ENCODE measurements at places on chromosomes 12 and 14. TPM values are rescaled to one million over a fixed set of nuclear protein-coding genes. Genes with fewer than 3 reads are reported as not detected.
A peak's percentile ranks its signal among the peaks of the same experiment; 100 is the strongest.

DNA sequence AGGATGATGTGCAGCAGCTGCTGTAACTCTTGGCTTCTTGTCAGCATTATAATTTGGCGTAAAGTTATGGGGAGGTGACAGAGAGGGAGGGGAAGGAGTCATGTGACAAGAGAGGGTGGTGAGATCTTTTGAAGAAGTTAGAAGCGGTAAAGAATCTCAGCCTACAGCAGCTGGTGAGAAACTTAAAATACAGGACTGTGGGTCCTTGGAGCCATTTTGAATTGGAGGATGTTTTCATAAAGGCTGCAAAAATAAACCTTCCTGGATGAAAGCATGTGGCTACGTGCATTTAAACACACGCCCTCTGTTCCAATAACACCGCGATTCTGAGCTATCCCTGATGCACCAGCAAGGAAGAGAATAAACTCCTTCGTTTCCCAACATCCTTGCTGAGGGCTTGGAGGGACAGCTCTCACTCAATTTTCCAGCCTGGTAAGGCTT, 133.7 kb downstream of the TMEM30B start:
- no peak for DNase-seq

- no peak for DNase-seq
Observed at GRCh38 chr12:114868995-114869834, 185.2 kb upstream of the TBX3 start.

DNA sequence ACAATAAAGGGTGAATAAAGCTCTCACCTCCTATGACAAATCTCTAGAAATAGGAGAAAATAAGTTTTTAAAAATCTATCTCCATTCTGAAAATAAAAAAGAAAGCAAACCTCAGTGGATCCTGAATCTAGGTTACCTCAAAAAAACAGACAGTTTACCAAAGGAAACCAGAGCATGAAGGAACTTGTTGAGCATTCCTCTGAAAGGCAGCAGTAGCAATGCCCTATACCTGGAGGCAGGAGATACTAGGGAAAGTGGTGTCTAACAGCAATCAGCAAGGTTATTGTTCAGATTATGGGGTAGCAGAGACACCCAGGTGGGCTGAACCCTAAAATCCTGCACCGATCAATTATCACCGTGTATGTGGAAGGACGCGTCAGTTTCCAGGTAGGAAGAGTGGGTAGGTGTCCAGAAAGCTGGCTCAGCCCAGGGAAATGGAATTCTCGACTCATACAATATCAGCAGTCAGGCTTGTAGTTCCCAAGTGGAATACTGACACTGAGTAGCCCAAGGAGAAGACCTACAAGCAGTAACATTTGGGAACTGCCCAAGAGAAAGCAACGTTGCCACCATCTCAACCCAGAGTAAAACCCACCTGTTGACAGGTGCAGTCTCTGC, 128.3 kb downstream of the ST8SIA1 start:
- no peak for DNase-seq

- DNase-seq: no peak
Observed at GRCh38 chr12:29962276-29963035, 178.7 kb upstream of the TMTC1 start.

- no peak for DNase-seq
Observed at GRCh38 chr14:35927727-35928126, 101.6 kb downstream of the BRMS1L start.

- DNase-seq: no peak
Observed at GRCh38 chr14:85564841-85565527, 35.0 kb downstream of the FLRT2 start.

- DNase-seq: no peak
Observed at GRCh38 chr12:42474391-42474790, 115.2 kb downstream of the PRICKLE1 start.

GRCh38 chr12:107081778-107082177, 11.6 kb downstream of the CRY1 start:
- DNase-seq: no peak

DNA sequence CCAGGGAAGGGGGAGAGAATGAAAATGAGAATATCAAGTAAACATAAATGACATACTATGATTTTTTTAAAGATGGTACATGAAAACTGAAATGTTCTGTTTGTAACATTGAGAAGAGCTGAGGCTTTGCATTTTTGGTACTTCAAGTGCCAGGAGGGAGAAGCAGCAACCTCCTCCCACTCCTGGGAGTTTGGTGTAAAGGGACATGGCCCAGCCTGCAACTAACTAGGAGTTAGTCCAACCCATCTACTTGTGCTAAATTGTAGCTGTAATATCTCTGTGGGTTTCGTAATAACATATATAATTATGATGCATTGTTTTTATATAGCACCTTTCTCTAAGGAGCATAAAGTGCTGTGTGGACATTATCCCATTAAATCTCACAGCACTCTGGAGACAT, 517.5 kb downstream of the NELL2 start:
- DNase-seq: no peak

DNA sequence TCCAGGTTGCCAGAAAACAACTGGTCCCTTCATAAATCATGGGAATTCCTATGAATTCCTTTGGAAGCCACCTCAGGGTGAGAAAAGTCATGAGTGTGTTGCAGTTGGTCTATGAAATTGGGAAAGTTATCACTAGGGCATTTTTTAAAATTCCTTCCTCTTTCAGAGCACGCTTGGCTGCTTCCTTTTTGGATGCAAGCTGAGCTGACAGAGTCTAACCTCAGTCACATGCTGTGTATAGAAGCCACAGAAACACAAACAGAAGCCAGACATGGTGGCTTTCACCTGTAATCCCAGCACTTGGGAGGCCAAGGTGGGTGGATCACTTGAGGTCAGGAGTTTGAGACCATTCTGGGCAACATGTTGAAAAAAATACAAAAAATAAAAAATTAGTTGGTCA, 21.7 kb upstream of the HELB start:
- DNase-seq: no peak

- DNase-seq: peak; percentile 69
Observed at GRCh38 chr12:116382686-116383530, 105.4 kb upstream of the MED13L start.

DNA sequence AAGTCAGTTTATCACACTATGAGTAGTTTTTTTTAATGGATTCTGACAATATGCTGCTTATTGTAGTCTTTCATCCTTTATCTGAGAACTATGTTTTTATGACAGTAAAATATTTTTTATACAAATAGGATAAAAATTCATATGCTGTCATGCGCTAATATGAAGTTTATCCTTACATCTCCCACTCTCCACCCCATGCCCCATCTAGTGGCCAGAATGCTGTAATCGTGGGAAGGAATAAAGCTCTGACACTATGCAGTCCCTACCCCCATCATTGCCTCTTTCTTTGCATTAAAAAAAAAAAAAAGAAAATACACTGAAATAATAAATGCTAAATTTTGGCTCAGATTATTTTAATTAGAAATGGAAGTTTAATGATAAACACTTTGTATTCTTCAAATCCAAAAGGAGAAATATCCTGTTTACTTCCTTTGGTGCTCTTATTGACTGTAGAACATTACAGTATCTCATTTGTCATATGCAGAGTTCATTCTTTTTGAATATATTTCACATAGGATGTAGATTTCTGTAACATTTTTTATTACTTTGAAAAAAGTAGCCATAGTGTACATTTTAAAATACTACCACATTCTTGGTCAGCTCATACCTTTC, 145.9 kb upstream of the SLCO1C1 start:
- peak; percentile 26 for DNase-seq

DNA sequence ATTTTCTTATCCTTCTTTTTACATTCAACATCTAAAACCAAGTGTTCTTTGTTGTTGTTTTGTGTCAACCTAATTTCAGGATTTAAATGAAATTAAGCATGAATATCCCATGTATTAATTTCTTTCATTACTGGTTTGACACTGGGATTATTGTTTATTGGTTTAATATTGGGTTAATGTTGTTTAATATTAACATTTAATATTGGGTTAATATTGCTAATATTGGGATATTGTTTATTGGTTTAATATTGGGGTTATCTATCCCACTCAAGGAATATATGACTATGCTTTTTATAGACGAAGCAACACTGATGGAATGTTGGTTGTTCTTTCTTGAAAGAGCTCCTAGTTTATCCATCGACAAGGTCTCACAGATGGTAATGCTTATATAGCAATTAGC, 45.9 kb downstream of the TMPRSS12 start:
- no peak for DNase-seq

GRCh38 chr12:85281636-85282312, 1.8 kb downstream of the ALX1 start:
- DNase-seq: no peak

DNA sequence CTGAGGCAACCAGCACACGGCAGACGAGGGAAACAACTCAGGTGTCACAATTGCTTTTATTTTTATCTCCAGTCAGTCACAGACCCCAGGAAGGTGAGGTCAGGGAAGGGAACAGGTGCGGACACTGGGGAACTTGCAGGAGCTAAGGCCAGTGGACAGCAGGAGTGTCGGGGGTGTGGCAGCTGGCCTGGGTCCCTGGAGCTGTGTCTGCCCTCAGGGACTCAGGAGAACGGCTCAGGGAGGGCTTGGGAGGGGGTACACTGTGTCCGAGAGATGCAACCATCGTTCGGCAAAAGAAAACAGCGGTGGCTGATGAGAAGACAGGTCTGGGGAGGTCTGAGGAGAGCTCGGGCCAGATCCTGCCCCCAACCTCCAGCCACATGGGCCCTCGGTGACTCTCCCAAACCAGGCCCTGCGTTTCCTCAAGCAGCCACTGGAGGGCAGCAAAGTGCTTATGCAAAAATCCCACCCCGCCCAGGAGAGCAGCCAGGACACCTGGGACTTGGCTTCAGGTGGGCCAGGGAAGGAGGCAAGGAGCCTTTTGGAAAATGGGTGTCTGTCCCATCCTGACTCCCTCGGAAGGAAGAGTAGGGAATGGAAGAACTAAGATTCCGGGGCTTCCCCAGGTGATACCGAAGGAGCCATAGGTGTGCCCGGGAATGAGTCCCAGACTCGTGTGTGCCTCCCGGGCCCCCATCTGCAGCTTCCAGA, 24.1 kb upstream of the BCDIN3D start:
- DNase-seq: peak; percentile 87

GRCh38 chr12:6208130-6208529, 7.9 kb downstream of the CD9 start:
- no peak for DNase-seq

- no peak for DNase-seq
Observed at GRCh38 chr12:66739940-66740651, 61.2 kb upstream of the GRIP1 start.

DNA sequence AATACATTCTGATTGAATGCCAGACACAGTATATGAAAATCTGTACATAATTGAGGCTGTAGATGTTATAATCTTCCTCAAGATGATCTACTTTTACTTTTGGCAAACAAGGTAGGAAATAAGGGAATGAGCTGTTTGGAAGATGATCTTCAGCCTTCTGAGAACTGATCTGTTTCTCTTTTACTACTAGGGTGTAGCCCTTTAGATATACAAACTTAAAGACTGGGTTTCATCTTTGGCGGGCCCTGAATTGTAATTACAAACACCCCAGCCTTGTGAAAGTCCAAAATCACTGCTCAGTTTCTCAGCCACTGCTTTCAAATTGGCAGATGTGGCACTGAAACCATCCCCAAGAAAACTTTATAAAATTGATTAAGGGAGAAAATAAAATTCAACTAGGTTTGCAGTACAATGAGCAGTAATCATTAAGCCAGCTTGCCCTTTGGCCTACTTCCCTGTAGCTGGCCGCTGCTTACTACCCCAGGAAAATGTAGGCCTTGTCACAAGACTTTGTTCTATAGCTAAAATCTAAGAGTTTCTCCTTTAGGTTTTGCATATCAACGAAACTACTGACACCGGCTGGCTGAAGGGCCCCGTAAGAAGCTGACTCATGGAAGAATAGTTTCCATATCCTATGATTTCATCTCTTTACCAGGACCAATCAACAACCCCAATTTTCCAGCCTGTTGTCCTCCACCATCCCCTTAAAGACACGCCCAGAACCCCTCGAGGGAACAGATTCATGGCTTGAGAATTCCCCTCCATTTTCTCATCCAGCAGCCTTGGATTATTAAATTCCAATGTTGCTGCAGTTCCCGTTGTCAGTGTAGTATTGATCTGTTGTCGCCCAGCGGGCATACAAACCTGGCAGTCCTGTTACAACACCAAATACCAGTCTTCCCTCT, 210.8 kb downstream of the PCNX1 start:
- no peak for DNase-seq

- no peak for DNase-seq
Observed at GRCh38 chr12:4579305-4580102, 17.5 kb downstream of the DYRK4 start.

DNA sequence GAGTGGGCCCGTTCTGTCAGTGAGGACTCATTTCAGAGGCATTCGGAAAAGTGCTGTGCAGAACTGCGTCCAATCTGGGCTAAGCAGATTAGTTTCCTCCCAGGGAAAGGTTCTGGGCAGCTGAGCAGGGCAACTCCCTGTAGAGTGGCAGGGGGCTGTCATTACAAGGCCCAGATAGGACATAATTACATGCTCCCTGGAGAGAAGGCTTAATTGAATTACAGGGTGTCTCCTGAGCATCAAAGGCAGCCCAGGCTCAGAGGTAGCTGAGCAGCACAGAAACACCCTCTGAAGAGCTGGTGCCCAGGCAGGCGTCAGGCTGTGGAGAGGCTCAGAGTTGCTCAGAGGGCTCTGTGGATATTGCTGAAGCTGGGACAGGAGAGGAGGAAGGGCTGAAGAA, 36.0 kb downstream of the SLC8A3 start:
- no peak for DNase-seq

DNA sequence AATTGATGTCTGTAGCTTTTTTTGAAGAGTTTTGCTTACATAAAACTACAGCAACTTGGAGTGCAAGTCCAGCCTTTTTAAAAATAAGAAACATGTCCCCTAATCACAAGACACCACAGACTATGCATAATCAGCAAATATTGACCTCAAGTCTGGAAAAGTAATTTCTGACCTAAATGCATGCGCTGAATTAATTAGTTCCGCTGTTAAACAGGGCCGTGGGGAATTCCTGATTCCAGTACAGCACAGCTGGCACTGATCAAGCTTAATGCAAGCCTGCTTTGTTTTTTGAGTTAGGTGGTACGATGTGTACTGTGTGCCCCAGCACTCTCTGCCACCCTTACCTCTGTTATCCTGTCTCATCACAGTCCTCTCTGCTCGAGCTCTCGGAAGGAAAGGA, 9.2 kb downstream of the MLH3 start:
- DNase-seq: no peak

GRCh38 chr14:81221579-81222102, 882 bp upstream of the GTF2A1 start:
- no peak for DNase-seq

DNA sequence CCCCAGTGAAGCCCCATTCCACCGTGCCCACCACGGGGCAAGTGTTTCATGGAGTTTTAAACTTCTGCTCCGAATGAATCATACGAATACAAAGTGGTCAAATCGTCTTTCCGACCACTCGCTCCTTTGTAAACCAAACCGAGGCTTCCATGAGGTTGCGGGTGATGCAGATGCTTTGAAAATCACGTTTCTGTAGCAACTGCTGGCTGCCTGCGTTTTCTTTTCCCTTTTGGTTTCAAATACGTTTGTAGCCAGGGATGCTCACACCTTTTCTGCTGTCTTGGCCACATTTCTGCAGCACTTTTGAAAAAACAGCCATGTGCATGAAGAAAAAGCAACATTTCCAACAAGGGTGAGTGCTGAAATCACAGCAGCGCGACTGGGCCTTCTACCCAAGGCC, 33.7 kb downstream of the RFLNA start:
- no peak for DNase-seq

GRCh38 chr12:83102499-83102898, 415.8 kb downstream of the TMTC2 start:
- DNase-seq: no peak

Gene A2M
- total RNA-seq: 478 TPM

Gene LRTM2
- total RNA-seq: not detected

Gene BDKRB1
- total RNA-seq: not detected

Gene TAC3
- not detected for total RNA-seq

Gene ANHX
- not detected for total RNA-seq

Gene SYNE2
- total RNA-seq: 193 TPM

Gene RD3L
- 26.4 TPM for total RNA-seq

Gene LRIG3
- 5.5 TPM for total RNA-seq

Gene KRT73
- total RNA-seq: not detected

Gene PTPN21
- 32.2 TPM for total RNA-seq

All from Right ventricle myocardium superior (tissue), 1 donor.